ENCODE measurements at places on chromosomes 7 and 10.

- DNase-seq = peak; percentile 77
Observed at GRCh38 chr7:157339777-157340677, 3.2 kb downstream of the DNAJB6 start.

DNA sequence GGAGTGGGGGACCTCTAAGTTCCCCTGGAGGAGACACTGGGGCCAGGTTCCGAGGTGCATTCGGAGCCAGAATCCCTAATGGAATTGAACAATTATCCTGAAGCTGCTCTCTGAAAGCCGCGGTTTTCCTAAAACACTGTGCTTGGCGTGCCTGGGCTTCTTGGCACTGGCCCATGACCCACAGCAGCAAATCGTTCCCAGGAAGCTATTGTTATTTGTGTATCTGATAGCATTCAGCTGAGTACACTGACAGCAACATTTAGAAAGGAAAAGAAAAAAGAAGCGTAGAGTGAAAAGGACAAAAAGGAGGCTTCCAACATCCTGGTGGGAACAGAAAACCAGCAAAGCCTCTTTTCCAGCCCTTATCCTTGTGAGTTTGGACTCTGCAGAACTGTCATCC lies 339.8 kb downstream of the FRMD4A start:
- no peak for DNase-seq

- no peak for DNase-seq
Observed at GRCh38 chr7:117148971-117149370, 173.9 kb downstream of the WNT2 start.

GRCh38 chr7:31883761-31884164 lies 186.4 kb downstream of the PDE1C start:
- no peak for DNase-seq

- DNase-seq = peak; percentile 65
Observed at GRCh38 chr7:116582806-116583444, 58.1 kb downstream of the CAV1 start.

DNA sequence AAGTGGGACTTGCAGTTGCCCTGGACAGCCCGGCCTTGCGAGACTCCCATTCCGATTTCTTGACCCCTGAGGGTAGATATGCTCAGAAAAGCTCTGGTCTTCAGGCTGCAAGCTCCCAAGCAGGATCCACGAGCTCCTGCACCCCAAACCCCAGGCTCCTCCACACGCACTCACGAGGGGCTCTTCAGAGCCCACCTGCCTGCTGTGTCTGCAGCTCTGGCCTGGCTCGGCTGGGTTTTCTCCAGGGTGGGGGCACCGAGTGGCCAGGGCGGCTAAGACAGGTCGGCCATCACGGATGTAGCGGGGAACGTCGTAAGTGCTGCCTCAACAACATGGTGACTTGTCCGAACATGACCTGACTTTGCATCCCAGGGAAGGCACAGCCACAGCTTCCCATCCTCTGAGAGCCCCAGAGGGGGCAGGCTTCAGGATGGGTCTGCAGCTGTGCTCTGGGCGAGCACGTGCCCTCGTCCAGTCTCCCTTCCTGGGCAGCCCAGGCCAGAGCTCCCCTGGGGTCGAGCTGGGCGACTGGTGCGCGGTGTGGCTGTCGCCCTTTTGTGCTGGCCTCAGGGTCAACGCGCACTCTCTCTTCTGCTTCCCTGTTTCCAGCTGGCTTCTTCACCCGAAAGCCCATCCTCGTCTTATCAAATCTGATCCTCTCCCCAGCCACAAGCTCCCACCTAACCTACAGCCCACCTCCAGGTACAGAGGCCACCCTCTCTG lies 415.3 kb downstream of the DNAJB6 start:
- no peak for DNase-seq

GRCh38 chr7:37095122-37095521 lies 353.5 kb downstream of the ELMO1 start:
- DNase-seq = no peak

Data from ELF-1 (cell line).